Kasumi-1 (cell line): ENCODE measurements at places on chromosomes 1 and 21.
A peak's percentile ranks its signal among the peaks of the same experiment; 100 is the strongest.

DNA sequence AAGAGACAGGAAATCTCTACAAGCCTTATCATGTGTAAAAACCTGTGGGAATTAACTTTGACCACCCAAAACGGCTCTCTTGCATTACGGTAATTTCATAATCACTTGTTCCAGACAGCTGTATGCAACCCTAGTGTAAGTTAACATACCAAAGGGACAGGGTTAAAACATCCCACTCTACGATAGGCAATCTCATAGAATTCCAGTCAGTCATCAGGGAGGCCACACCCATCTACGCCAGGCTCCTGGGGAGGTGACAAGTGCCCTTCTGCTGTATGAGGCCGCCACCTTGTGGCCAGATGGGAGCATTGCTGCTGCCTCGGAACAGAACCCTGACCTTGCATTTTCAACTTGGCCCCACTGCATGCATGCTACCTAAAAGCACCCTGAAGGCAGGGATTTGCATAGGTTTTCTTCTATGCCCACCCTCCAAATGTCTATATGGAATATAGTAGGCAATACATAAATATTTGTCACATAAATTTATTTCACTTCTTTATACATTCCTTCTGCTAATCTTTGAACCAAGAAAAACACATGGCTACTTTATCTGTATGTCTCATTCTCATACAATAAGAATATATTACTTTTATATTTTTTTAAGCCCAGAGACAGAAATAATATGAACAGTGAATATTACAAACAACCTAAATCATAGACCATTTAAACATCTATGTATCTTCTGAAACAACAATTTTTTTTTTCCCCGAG lies 12.6 kb downstream of the HSF2BP start:
- DNase-seq = peak; percentile 95

DNA sequence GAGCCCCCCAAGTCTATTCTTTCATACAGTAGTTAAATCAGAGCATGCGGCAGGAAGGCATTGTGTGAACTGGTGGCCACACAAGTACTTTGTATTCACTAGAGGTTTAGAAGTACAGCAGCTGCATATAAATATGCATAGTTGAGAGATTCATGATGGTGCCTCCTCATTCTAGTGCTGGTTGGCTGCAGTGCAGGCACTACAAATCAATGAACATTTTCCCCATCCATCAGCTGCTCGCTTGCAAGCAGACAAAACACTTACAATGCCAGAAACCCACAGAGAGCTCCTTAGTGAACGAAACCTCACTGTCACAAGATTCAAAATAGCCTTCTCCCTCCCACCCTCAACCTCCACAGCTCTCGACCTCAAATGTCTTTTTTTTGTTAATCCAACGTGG lies 726.2 kb downstream of the USP25 start:
- DNase-seq = no peak

GRCh38 chr1:236041631-236042618 lies 23.0 kb downstream of the NID1 start:
- no peak for DNase-seq

DNA sequence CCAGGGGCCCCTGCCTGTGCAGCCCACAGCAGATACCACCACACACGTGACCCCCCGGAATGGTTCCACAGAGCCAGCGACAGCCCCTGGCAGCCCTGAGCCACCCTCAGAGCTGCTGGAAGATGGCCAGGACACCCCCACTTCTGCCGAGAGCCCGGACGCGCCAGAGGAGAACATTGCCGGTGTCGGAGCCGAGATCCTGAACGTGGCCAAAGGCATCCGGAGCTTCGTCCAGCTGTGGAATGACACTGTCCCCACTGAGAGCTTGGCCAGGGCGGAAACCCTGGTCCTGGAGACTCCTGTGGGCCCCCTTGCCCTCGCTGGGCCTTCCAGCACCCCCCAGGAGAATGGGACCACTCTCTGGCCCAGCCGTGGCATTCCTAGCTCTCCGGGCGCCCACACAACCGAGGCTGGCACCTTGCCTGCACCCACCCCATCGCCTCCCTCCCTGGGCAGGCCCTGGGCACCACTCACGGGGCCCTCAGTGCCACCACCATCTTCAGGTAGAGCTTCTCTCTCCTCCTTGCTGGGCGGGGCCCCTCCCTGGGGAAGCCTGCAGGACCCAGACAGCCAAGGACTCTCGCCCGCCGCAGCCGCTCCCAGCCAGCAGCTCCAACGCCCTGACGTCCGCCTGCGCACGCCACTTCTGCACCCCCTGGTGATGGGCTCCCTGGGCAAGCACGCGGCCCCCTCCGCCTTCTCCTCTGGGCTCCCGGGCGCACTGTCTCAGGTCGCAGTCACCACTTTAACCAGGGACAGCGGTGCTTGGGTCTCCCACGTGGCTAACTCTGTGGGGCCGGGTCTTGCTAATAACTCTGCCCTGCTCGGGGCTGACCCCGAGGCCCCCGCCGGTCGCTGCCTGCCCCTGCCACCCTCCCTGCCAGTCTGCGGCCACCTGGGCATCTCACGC lies 51.0 kb downstream of the COL18A1 start:
- no peak for DNase-seq

- peak; percentile 33 for DNase-seq
These were observed 48.9 kb downstream of the GORAB start for GRCh38 chr1:170580636-170581440.

DNA sequence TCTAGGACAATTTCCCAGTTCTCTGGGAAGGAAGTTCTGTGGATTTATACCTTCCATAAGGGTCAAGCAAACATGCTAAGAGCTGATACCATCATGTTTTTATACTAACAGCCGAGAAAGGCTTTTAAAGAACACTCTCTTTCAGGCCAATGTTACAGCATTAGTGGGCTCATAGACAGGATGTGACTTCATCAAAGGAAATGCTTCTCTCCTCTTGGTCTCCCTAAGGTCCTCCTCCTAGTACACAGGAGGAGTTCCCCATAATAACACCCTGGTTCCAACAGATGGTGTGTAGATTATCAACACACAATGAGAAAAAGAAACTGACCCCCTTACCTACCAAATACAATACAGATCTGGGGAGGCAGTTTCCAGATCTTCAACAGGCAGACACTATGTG lies 26.7 kb upstream of the GLIS1 start:
- DNase-seq = peak; percentile 36

- peak; percentile 48 for DNase-seq
These were observed at the start of gene SHC1 for GRCh38 chr1:154970631-154971340. TSS of gene SHC1 (minus strand) at chr1:154970747. CDS start at chr1:154970526, 221 bp downstream.

- DNase-seq = no peak
These were observed 9.9 kb downstream of the TGFBR3 start for GRCh38 chr1:91876040-91876470.

- no peak for DNase-seq
These were observed 2.9 kb downstream of the CRNN start for GRCh38 chr1:152411134-152411533.

- DNase-seq = peak; percentile 28
These were observed 694 bp upstream of the PDIK1L start for GRCh38 chr1:26110731-26111529.

- DNase-seq = no peak
These were observed 13.2 kb upstream of the PRAMEF12 start for GRCh38 chr1:12760256-12760795.

DNA sequence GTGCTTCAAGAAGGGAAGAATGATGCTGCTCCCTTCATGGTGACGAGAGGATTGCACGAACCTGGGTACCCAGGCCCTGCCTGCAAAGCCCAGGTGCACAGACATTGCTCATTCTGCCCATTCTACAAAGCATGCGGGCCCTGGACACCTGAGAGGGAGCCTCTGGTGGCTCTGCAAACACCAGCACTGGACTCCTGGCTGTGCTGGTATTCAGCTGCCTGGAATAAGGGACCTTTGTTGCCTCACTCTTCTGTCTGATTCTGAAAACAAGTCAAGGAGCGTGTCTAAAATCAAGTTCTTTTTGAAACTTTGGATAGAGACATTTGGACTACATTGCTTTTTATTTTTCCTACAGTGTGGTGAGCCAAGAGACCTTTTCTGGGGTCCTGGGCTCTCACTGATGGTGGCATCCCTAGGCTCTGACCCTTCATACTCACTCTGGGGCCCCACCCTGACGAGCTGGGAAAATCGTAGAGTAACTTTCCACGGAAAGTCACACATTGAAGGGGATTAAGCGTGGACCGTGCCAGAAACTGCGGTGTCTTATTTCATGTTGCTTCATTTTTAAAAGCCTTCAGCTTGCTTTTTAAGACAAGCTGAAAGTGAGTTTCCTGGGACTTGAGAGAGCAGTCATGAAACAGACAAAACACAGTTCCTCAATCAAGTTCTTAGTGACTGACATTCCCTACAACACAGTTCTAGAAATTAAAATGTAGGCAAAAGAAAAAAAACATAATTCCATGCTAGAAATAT lies 24.0 kb downstream of the ABCA4 start:
- DNase-seq = no peak

GRCh38 chr1:168734271-168734670 lies 5.3 kb upstream of the DPT start:
- no peak for DNase-seq

- no peak for DNase-seq
These were observed 1133.1 kb downstream of the PLA2G4A start for GRCh38 chr1:187961895-187962294.

DNA sequence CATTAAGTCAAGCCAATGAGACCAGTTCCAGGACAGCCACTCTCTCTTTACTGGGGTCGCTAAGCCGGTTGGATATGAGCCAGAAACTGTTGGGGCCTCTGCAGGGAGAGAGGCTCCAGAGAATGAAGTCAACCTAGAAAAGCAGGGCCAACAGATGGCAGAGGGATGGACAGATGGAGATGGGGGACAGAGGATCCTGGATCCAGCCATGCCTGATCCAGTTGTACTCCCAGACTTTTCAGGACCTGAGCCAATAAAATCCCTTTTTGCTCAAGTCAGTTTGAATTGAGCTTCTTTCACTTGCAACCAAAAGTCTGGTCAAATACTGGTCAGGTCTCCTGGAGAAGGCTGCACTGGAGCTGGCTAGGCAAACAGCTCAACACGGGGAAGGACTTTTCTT lies 2.2 kb downstream of the DHCR24 start:
- no peak for DNase-seq

DNA sequence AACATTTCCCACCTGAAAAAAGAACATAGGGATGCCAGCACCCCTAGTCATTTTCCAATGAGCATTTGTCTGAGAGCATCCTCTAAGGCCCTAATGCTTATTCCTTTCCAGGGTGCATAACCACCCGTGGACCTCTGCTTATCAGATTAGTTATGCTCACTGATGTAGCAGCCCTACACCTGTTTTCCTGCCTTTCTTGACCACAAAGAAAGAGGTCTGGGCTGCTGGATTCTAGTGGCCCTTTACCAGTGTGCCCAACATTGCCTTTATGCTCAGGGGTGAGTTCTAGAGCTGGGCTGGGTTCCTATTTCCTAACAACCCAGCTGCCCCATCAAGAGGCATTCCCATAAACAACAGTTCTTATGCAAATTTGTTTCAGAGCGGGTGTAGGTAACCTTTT lies 20.3 kb upstream of the PM20D1 start:
- DNase-seq = no peak

GRCh38 chr1:159197561-159198557 lies 6.8 kb upstream of the ACKR1 start:
- DNase-seq = peak; percentile 78

DNA sequence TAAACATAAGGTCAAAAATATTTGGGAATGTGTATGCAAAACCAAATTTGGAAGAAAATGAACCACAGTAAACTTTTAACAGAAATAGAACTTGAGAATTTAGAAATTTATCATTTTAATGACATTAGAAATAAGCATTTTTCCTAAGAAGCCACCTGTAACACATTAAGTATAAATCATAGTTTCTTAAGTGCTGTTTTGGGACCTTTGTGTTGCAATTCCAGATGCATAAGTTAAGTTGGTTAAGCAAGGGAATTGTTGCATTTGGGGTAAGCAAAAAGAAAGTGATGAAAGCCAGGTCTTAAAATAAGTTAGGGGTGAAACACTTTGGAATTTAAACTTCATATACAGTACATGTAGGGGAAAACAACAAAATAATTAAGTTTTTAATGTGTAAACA lies 49.8 kb downstream of the CDKN2C start:
- DNase-seq = no peak

- no peak for DNase-seq
These were observed 2.5 kb upstream of the TRAPPC3 start for GRCh38 chr1:36151845-36152203.

DNA sequence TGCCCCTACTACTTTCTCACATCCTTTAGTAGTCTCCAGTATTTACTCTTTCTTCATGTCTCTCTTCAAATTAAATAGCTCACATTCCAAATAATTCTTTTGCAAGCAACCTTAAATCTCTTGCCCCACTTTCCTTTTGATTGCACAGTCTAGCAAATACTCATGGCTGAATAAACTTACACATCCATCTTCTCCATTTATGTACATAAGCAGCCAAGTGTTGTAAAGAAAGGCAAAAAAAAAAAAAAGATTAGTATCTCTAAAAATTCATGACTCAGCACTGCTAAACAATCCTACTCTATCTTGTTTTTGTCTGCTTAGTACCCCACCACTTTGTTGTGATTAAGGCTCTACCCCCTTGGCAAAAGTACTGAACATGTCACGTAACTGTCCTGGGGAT lies 42.6 kb downstream of the F13B start:
- DNase-seq = no peak

GRCh38 chr1:8423269-8423691 lies 105.4 kb downstream of the SLC45A1 start:
- DNase-seq = peak; percentile 26

DNA sequence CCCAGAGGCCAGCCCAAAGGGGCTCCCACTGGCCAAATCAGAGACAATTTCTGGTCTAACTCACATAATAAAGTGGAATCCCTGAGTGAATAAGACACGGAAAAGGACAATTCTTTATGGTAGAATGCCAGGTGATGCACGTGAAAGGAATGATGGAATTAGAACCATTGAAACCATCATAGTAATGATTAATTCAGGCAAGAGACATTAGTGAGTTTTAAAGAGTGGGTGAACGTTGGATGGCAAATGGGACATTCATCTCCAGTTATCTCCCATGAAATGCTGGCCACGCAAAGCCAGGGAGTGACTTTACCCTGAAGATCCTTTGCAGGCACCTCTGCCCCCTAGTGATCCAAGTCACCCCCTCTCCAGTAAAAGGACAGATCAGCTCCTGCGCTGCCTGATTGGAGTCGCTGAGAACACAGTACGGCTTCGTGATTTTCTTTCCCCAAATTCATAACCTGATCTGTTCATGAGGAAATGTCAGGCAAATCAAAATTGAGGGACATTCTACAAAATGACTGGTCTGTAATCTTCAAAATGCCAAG lies 87.5 kb downstream of the AJAP1 start:
- no peak for DNase-seq

DNA sequence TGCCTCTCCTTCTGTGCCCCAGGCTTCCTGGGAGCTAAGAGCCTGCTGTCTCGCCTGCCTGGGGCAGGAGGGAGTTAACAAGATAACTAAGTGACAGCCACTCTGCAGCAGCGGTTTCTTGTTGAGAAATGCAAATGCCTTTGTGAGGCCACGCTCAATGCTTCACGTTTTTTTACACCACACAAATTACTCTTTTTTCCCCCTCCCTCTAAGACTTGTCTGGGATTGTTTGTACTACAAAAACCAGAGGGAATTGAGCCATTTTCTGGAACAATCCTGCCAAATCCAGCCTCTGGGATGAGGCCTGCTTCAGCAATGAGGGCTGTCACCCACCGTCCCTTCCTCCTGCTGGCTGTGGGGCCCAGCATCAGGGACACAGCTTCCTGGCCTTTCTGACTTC lies 119.6 kb downstream of the ACTL8 start:
- DNase-seq = no peak
